ENCODE measurements at places on chromosomes 12 and 14.

GRCh38 chr14:95265106-95266094 lies 54.3 kb downstream of the CLMN start:
- DNase-seq, result peak; percentile 12

GRCh38 chr14:85182282-85182681 lies 347.7 kb upstream of the FLRT2 start:
- no peak for DNase-seq

DNA sequence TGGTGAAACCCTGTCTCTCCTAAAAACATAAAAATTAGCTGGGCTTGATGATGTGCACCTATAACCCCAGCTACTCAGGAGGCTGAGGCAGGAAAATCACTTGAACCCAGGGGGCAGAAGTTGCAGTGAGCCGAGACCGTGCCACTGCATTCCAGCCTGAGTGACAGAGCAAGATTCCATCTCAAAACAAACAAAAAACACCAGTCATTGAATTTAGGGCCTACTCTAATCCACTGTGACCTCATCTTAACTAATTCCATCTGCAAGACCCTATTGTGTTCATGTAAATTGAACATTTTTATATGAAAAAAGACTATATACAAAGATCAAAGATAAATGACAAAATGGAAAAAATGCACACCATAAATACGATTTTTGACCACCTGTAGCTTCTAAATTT lies 17.8 kb downstream of the KCNMB4 start:
- DNase-seq, result no peak

- no peak for DNase-seq
These were observed 64.7 kb downstream of the CLMN start for GRCh38 chr14:95255013-95255412.

DNA sequence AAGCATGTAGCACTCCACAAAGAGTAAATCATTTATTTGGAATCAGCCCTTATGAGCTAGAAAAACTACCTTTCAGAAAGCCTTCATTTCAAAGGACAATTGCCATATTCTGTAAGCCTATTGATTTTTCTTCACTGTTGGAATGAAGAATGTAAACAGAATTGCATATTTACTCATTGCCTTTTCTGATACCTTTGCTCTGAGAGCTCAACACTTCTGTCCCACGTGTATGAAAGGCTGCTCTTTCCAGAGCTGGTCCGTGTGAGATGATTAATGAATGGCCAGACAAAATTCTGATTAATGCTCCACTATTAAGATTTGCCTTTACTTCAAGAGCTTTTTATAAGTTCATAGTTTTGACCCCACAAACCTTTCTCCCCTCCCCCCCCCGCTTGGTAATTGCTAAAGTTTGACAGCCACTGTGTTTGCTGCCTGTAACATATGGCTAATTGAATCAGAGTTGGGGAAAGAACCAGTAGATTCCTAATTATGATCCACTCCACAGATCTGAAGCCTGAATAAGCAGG lies 63.0 kb upstream of the PLEKHA5 start:
- no peak for DNase-seq

- no peak for DNase-seq
These were observed 82.9 kb downstream of the SSPN start for GRCh38 chr12:26278266-26278665.

DNA sequence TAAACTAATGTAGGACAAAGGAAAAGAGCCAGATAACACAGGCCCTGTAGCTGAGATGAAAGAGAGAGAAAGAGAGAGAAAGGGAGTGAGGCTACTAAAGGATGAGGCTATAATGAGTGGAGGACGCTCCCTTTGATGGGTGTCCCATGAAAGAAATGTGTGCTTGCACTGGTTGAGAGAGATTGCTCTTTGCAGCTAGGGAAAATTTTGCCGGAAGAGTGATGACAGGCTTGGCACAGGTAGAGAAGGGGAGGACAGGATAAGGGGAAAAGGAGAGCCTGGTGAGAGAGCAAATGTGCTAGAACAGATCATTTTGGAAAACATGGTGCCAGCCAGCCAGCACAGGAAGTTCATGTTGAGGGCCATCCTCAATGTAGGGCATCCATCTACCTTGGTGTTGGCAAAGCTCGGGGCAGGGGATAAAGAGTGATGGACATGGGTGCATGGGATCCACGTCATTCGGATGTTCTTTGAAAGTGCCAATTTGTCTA lies 248.6 kb downstream of the BTG1 start:
- DNase-seq, result no peak

- no peak for DNase-seq
These were observed 157.1 kb downstream of the NTF3 start for GRCh38 chr12:5589054-5589453.

GRCh38 chr14:92391726-92392125 lies 68.8 kb downstream of the SLC24A4 start:
- no peak for DNase-seq

- peak; percentile 37 for DNase-seq
These were observed 132.3 kb downstream of the SNAPC1 start for GRCh38 chr14:61894452-61895077.

- no peak for DNase-seq
These were observed 529.6 kb upstream of the TBX3 start for GRCh38 chr12:115213538-115214016.

DNA sequence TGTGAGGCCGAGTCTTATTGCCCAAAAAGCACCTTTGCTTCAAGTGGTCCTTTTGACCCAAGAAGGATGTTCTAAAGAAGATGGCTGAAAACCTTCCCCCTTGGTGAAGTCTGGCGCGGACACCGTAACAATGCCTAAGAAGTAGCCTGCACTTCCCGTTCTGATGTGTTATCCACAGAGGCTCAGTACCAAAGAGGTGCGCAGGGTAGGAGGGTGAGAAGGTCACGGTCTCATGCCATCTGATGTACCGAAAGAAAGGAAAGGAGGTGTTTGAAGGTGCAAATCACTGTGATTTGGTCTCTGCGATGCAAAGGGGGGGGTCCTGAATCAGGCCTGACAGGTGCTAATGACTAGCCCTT lies 9.9 kb downstream of the PEBP1 start:
- DNase-seq, result no peak

GRCh38 chr14:95871531-95871930 lies 5.1 kb upstream of the TUNAR start:
- DNase-seq, result no peak

GRCh38 chr12:29425722-29426121 lies 44.8 kb upstream of the ERGIC2 start:
- no peak for DNase-seq

GRCh38 chr14:100979780-100980179 lies 76.3 kb upstream of the RTL1 start:
- DNase-seq, result no peak

- peak; percentile 62 for DNase-seq
These were observed 201.9 kb upstream of the FOXN3 start for GRCh38 chr14:89618811-89619551.

DNA sequence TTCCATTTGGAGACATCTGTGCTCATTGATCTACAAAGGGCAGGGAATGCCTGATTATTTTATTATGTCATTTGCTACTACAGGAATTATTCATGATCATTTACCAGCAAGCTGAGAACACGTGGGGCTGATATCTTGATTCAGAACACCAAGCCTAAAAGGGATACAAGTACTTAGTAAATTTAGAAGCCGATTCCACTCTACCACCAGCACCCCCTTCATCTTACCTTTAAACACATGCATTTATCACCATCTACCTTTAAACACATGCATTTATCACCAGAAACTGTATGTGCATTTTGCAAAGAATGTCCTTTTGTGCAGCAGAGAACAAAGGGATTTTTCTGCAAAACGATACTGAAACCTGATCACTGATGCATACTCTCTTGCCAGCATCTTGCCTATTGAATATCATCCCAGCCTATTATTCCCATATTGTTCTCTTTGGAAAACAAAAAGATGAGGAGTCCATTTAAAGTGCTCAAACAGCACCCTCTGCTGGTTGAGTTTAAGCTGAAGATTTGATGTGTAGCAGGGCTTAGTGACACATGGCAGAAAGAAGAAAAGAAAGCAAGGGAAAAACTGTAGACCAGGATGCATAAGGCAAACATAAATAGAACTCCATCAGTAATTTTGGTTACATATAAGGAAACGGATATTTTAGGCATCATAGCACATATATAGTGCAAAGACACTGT lies 132.6 kb upstream of the PLEKHG7 start:
- no peak for DNase-seq

DNA sequence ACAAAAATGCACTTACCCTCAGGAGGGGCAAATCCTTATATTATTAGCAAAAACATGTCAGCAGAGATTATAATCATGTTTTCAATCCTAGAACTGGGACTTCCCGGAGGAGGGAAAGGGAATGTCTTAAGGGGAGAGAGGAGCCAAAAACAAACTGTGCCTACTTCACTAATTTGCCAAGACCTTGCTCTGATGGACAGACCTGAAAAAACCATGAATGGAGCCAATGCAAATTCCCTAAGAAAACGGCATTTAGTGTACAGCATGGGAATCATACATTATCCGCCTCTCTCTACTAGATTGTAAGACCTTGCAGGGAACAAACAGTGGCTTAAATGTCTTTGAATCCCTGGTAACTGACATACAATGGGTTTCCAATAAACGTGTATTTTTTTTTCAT lies 70.4 kb downstream of the NTN4 start:
- DNase-seq, result no peak

DNA sequence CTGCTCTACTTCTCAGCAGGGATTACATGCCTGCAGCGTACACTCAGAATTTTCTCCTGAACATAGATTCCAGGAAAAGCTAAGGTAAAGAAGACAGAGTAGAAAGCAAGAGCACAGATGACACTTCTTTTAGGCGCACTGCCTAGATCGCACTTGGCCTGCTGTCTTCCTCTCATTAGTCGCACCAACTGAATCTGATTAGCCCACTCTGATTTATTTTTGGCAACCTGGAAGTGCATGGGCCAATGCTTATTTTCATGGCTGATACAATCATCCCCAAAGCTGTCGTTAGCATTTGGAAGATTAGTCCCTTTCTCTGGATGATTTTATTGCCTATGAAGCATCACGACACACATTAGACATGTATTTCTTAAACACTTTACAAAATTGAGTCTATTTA lies 152.5 kb downstream of the PTPRO start:
- DNase-seq, result no peak

DNA sequence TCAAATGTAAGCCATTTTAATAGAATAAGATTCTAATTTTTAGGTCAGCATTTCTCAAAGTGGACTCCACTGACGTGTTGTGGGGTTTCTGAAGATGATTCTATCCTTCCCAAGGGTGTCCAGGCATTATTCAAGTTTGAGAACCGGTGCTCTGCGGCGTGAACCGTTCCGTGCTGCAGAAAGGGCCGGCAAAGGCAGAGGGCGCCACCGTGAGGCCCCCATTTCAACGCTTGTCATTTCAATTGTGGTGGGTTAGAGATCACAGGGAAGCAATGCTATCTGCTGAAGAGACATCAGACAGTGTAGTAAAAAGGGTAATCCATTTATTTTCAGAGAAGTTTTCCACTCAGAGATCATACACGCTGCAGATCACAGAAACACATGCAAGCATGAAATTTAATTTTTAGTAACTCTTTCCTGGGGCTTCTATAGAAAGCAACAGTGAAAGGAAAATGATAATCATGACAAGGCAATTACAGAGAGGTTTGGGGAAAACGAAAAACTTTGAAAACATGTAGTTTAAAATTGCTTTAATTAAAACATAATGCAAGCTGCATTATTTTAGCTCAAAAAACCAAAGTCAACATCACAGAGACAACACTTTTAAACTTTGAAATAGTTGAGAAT lies 201.7 kb downstream of the EXOC5 start:
- peak; percentile 23 for DNase-seq

- DNase-seq, result no peak
These were observed 181.2 kb downstream of the PRKCH start for GRCh38 chr14:61502459-61503093.

DNA sequence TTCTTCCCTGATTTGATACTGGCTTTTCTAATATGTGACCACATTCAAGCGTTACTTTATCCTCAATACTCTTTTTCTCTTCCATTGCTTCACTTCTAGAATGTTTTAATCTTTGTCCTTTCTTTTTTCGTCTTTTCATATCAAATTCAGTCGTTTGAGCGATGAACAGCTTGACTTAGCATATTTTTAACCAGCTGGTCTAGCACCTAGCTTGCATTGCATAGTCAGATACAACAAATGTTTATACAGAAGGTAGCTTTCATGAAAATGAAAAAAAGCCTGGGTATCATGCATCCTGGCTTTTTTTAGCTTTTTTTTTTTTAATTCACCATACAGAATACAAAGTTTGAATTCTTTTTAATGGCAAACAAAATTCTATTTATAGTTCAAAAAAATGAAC lies 1.2 kb downstream of the SOX5 start:
- DNase-seq, result no peak

DNA sequence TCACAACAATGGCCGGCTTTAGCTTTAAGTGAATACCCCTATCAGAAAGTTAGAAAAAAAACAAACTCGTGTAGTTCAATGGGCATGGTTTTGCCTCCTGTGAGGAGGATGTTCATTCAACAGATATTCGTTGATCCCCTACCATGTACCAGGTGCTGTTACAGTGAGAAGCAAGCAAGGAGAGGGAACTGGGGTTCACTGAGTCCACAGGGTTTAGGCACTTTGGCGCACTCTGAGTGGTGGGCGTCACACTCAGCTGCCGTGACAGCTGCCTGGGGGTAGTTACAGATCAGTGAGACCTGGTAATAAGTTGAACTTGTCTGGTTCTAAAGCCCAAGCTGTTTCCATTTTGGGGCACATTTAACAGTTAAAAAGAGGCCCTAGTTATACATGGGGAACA lies 74.2 kb downstream of the PAPOLA start:
- no peak for DNase-seq

- peak; percentile 39 for DNase-seq
These were observed 91.3 kb downstream of the TSPAN9 start for GRCh38 chr12:3168223-3169221.

DNA sequence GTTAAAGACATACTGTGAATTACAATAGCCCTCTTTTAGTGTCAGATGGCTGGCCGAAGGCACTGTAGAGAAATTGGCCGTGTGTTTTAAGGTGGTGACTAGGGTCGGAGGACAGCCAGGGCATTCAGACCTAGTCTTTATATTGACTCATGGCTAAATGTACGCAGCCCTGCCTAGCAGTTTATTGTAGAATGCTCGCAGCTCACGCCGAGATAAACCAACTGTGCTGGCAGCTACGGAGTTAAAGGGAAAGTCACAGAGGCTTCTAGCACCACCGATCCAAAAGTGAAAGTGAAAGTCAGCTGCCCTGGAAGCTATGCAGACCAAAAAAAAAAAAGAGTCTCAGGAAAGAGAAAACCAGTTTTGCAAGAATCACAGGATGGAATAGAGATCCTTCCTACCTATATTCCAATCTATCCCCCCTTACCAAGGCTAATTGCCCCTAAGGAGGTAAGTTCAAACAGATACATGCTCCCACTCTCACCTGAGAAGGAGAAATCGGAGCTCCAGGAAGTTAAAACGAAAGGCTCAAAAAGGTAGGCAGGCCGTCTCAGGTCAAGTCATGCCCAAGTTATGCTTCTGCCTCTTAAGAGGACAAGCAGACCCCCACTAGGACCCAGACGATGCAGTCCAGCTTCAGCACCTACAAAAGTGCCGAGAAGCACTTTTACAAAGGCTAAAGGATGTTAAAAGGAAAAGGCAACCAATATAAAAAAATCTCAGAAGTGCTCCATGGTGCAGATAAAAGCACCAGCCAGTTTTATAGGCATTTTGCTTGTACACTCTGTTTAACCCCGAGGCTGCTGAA lies 24.8 kb downstream of the KLRK1 start:
- no peak for DNase-seq

GRCh38 chr12:128726886-128727285 lies 96.9 kb downstream of the SLC15A4 start:
- DNase-seq, result no peak

All from stimulated activated CD8-positive, alpha-beta memory T cell treated with anti-CD3 and anti-CD28 coated beads, Interleukin-2, amount 100 ng/mL, for 48 hours (primary cell).